CD4-positive, CD25-positive, alpha-beta regulatory T cell (primary cell): ENCODE measurements at places on chromosomes 3 and 15.

DNA sequence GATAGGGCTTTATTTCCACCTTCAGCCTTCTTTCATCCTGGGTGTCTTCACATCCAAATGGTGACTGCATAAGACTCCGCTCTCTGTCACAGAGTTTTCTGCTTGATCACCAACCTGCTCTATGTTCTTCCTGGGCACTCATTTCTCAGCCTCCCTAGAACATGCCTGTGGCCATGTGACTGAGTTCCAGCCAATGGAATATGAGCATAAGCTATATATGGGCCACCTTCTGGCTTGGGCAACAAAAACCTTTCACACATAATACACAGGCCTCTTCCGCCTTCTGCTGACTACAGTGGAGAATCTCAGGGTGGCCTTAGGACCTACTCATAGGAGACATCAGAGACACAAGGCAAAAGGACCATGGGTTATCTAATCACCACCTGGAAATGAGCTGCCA is 51.2 kb upstream of the MED12L start:
- DNase-seq, result no peak

DNA sequence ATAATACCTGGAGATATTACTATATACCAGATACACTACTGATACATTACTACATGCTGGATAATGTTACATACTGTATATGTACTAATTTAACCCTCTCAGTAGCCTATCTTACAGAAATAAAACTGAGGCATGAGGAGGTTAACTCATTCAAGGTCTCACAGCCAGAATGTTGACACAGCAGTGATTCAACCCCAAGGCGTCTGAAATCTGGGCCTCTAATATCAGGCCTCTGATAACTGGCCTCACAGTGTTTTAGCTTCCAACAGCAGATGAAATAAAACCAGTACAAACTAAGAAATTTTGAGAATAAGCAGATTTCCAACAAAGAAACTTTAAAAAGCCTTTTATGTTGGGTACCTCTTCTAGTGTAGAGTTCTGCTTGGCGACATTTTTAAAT is 23.4 kb downstream of the DZIP1L start:
- DNase-seq, result no peak

- no peak for DNase-seq
Measured at GRCh38 chr3:60277361-60277800, 973.9 kb downstream of the FHIT start.

DNA sequence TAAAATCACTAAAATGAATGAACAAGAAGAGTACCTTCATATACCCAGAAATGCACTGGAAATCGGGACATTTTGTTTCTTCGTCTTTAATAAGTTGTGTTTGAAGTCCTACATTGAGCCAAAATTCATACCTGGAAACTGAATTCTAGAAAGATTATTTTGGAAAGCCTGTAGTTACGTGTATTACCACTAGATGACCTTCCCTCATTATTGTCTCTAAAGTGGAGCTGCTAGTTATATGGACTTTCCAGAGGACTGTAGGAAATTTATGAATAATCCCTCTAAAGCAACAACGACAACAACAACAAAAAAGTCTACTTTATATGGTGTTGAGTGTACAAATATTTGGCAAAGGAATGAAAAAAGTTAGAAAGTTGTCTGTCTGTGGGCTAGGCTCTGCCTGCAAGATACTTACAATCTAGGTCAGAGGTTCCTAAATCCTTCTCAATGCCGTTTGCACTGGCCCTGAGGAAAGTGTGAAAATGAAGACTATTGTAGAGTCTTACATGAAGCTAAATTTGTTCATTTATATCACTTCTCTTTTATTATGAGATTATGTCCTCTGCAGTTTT is 234.8 kb upstream of the NR2E3 start:
- no peak for DNase-seq

GRCh38 chr3:184864000-184864399 is 52.0 kb downstream of the VPS8 start:
- no peak for DNase-seq

- DNase-seq, result no peak
Measured at GRCh38 chr3:141015481-141015880, 35.7 kb upstream of the SPSB4 start.

DNA sequence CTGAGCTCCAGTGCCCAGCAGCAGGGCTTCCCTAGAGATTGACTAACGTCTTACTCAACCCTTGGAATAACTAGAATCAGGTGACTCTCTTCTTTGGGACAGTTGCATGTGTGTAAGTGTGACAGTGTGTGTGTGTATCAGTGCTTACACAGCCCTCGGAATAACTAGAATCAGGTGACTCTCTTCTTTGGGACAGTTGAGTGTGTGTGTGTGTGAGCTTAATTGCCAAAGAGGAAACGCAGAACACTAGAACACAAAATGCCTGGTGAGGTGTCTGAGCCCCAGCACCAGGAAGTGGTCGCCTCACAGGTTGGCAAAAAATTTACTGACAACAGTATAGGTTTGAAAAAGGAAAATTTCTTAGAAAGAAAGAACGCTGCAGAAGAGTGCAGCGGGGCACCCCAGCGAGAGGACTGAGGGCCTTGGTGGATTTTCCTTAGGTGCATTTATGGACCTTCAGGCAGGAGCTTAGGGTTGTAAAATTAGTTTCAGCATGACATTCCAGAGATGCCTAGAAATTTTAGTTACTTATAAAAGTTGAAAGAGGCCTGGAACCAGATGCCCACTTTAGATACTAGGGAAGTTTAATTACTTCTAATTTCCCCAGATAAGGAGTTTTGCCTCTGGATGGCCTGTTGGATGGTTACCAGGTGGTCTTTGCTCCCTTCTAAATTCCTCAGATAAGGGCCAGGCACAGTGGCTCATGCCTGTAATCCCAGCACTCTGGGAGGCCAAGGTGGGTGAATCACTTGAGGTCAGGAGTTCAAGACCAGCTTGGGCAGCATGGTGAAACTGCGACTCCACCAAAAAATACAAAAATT is 3.7 kb upstream of the WDR82 start:
- no peak for DNase-seq

DNA sequence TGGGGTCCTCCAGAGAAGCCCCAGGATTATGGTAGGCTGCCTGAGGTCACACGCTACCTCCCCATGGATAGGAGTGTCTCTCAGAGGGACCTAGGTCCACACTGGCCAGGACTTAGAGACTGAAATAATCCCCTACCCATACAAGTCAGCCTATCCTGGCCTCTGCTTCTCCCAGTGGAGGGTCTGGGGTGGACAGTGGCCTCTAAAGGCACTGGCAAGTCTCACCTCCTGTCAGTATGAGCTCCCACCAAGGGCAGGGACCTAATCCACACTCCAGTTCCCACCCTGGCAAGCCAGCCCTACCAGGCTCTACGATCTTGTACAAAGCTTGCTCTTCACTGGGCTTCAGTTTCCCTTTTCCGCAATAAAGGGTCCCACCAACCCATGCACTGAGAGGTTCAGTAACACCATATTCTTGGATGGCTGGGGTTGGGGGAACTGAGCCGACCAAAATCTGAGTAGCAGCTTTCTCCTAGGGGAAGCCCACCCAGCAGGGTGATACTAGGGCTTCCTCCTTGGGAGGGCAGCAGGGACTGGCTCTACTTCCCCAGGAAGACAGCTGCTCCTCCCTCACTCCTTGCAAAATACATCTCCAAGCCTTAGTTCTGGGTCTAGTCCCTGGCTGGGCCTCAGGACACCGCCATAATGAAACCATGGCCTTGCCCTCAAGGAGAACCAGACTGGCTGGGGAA is 2.4 kb downstream of the CISH start:
- no peak for DNase-seq
